ENCODE measurements at places on chromosomes 5 and 9.

- no peak for DNase-seq
These were observed 154.0 kb downstream of the OLFM1 start for GRCh38 chr9:135241381-135242048.

GRCh38 chr5:40428126-40428525 is 251.6 kb upstream of the PTGER4 start:
- peak; percentile 74 for DNase-seq

- DNase-seq, result no peak
These were observed 42.2 kb downstream of the PPP2R2B start for GRCh38 chr5:146836226-146836842.

DNA sequence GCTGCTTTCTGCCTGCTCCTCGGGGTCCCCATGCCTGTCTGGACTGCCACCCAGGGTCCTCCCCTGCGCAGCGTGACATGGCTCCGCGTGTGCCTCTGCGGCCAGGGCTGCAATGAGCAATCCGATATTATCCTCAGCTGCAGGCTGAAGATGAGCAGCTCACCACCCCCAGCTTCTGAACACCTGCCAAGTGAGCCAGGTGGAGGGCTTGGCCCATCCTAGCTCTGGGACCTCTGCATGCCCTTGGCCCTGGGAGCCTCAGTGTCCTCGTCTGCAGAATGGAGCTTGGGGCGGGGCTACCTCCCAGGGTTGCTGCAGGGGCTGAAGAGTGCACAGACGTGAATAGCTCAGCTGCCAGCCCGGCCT is 4.1 kb upstream of the MYMK start:
- no peak for DNase-seq

GRCh38 chr9:134163371-134164196 is 780 bp downstream of the RNU6ATAC start:
- peak; percentile 67 for DNase-seq

- peak; percentile 47 for DNase-seq
These were observed 271.9 kb downstream of the NSG2 start for GRCh38 chr5:174317256-174317894.

DNA sequence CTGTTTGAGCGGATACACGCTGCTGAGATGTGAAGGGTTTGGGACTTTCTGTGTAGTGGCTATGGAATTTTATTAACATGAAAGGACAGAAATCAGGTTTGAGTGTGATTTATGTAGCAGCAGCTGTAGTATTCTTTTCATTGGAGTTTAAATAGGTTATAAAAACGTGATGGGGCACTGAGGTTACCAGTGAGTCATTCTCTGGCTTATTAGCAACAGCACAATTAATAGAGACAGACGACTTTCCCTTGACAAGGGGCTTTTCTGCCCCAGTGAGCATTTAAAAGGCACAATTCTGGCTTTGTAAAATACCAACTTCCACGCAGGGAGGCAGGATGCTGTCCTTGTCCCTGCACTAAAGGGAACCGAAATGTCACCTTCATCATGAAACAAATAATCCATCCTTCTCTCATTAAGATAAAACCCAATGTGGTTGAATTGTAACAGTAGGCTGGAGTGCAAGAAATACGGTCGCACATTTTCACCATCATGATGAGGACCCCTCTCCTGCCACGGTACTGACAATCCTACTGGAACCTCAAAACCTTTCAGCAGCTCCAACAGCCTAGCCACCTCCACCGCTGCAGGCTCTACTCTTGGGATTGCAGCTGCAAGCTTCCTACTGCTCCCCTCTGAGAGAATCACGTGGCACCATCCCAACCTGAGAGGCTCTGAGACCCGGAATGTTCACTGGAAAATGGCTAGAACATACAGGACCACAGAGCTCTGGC is 293.9 kb downstream of the IRX1 start:
- no peak for DNase-seq

GRCh38 chr9:106960258-106960657 is 97.3 kb downstream of the ZNF462 start:
- DNase-seq, result no peak

- DNase-seq, result no peak
These were observed 29.4 kb upstream of the POMT1 start for GRCh38 chr9:131473198-131473885.

GRCh38 chr9:130023144-130023787 is 19.7 kb downstream of the FNBP1 start:
- no peak for DNase-seq

DNA sequence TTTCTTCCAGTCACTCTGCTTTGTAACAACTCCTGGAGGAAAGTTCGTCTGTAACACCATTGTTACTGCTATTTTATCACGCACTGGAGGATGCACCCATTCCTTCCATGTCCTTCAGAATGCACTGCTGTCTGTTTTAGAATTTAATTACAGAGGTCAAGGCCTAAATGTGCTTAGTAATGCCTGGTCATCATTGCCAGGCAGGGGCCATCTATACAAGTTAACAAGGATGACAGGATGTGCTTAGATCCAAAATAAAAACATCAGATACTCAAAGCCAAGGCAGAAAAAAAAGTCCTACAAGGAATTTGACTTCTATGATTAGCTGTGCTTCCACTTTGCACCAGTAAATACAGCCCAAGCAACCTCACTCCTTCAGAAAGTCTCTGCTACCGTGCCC is 371.4 kb downstream of the SEMA5A start:
- no peak for DNase-seq

DNA sequence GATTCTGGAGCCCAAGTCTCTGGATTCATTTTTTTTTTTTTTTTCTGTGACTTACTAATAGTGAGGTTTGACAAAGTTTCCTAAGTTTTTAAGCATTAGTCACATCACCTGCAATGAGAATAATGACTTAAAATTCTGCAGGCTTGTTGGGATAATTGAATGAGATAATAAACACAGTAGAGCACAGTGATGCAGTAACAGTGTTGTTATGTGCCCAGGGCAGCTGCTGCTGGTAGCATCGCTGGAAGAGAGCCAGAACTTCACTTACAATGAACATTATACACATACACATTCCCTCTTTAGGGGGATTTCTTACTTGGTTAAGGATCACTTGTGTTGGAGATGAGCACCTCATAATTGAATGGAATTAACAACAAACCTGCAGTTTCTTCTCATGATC is 78.9 kb downstream of the ALDH7A1 start:
- DNase-seq, result peak; percentile 31

GRCh38 chr9:129569502-129570449 is 51.1 kb downstream of the C9orf50 start:
- DNase-seq, result peak; percentile 57

GRCh38 chr5:139896718-139897117 is 101.1 kb downstream of the PSD2 start:
- no peak for DNase-seq

DNA sequence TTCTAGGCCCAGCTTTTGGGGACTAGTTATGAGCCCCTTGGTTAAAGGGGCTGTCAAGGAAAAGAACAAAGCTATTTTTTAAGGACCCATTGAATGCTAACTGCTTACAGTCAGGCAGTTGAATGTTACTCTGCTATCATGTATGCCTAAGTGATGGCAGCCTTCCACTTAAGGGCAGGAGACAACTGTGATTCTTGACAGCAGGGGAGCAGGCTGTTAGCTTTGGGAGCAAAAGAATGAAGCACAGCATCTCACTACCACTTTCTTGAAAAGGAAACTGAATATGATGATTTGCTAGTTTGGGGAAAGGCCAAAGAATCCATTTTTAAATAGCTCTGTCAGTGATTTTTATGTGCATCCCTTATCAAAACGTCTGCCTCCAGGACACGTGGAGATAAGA is 221.6 kb downstream of the SH3GL2 start:
- no peak for DNase-seq

DNA sequence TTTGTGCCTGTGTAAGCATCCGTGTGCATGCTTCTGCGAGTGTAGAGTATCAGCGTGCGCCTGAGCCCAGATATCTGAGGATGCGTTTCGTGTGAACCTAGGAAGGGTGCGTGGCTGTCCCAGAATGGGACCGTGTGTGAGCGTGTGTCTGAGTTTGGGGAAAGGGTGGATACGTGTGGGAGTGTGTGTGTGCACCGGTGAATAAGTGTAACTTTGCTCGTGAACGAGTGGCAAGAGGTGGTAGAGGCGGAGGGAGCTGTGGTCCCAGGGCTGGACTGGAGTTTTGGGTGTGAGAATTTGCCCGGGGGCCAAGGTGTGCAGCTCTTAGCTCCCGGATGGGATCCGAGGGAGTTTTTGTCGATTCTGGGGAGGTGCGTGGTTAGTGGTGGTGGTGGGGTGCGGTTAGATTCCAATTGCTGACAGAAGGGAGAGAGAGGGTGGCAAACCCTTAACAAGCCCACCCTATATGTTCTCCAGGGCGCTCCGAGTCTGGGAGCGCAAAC is 686 bp upstream of the COL27A1 start:
- DNase-seq, result no peak

DNA sequence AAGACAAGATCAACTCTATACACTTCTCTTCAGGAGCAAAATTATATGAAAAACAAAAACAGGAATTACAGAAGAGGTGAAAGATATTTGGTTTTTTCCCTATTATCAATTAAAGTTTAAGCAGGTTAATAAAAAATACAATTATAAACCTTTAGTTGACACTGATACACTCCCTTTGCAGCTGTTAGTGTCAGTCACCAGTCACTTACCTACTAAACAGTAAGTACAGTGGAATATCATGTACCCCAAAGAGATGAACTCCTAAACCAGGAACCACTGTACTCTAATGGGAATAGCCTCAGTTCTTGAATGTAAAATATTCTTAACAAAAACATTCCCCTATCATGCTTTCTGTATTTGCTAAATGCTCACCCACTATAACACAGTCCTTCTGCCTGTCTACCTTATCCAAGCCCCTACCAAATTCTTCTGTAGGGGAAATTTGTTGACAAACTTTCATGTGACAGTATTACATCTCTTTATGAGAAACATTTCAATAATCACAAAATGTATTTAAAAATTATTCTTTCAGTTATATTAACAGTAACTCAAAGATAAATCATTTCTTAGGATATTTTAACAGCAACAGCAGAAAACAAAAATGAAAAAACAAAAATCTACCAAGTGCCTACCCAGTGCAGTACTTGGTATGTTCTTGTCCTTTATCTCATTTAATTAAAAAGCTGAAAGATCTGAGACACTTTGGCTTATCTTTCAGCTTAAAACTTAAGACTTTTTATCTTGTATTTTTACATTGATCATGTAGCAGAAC is 212.8 kb downstream of the MLLT3 start:
- DNase-seq, result no peak

GRCh38 chr9:105502276-105502675 is 54.4 kb downstream of the FSD1L start:
- no peak for DNase-seq

DNA sequence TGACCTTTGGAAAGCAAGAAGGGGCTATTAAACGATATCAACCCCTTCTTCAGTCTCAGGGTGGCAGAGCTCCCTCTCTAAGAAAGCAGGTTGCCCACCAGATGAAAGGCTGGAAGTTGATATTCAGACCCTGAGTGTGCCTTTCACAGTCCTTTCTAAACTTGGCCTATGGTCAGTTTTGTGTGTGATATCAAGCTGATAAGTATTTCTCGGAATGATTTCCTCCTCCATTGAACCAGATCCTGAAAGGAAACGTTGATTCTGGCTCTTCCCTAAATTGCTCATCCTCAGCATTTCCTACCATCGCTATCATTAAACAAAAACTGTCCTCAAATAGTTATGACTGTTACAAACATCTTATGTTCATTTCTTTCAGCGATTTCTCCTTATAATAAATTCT is 130.4 kb downstream of the CEMIP2 start:
- DNase-seq, result no peak

DNA sequence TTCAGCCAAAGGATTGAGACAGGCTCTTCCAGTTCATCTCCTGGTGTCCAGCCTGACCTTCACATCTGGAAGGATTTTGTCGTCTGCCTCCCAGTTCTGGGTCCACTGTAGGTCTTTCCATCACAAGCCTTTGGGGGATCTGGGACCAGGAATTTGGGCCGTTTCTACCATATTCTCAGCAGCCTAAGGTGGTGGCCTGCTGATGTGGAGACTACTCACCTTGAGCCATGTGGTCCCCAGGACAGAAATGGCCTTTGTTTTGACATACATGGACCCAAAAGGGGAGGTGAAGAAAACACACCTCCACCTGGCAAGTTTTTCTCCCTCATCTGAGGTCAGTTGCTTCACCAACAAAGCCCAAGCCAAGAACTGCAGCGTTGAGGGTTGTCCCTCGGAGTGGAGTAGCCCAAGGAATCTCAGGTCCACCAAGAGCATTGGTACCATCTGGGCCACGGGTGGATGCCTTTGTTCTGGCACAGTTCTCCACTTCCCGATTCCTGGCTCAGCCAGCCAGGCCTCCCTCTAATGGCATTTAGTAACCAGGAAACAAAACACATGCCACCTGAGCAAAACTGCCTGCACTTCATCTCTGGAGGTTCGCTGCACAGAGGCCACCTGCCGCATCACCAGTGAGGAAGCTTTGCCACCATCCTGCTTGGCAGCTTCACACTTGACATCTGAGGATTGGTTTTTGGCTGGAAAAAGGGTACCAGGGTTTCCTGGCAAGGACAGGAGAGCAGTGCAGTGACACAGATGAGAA is 24.7 kb downstream of the AMBP start:
- no peak for DNase-seq

DNA sequence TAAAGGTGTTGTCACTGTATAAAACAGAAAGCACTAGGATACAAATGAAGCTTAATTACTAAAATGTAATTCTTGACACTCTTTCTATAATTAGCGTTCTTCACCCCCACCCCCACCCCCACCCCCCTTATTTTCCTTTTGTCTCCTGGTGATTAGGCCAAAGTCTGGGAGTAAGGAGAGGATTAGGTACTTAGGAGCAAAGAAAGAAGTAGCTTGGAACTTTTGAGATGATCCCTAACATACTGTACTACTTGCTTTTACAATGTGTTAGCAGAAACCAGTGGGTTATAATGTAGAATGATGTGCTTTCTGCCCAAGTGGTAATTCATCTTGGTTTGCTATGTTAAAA is 43.8 kb downstream of the NDFIP1 start:
- DNase-seq, result no peak

GRCh38 chr5:1651250-1651649 is 127.5 kb upstream of the LPCAT1 start:
- no peak for DNase-seq

DNA sequence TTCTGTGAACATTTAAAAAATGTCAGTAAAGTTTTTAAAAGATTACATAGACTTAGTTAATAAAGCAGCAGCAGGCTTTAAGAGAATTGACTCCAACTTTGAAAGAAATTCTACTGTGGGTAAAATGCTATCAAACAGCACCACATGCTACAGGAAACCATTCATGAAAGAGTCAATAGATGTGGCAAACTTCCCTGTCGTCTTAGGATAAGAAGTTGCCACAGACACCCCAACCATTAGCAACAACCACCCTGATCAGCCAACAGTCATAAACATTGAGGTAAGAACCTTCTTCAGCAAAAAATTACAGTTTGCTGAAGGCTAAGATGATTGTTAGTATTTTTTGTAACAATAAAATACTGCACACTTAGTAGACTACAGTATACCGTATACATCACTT is 278.2 kb downstream of the CSNK1G3 start:
- no peak for DNase-seq

GRCh38 chr5:143061161-143061945 is 291.2 kb downstream of the ARHGAP26 start:
- DNase-seq, result peak; percentile 90

DNA sequence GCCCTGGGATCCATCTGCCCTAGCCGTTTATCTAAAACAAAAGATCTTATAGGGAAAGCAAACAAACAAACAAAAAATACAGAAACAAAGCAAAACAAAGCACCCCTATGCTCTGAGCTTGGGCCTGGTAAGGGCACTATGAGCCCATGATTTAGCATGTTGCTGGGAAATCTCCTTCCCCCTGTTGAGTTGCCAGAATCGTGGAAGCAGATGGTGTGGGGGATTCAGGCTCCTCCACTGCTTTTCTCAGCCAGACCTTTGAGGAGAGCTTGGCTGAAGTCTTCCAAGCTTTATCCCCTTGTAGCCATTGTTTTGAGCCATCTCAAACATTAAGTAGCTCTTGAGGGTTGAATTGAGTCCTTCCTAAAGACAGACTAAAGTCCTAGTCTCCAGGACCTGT is 29.9 kb downstream of the TMC1 start:
- no peak for DNase-seq

Data from fibroblast of skin of right biceps (primary cell).